Fibroblast of mammary gland (primary cell): ENCODE measurements at places on chromosomes 7 and 10.

- DNase-seq, result no peak
These were observed 82.2 kb downstream of the FZD1 start for GRCh38 chr7:91346426-91346825.

DNA sequence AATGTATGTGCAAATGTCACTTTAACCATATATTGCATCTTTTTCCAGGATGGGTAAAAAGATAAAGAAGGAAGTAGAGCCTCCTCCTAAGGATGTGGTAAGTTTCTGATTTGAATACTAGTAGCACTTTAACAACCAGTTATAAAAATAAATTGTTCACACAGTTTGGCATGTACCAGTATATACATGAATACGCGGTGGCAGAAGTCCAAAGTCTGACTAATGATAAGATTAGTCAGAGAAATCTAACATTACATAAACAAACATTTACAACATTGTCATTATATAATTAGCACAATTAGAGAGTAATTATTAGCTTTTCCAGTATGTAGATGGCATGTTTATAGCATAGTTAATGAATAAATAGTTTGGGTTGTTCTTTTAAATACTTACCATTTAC, 4.1 kb downstream of the ARMC3 start:
- peak; percentile 84 for DNase-seq

DNA sequence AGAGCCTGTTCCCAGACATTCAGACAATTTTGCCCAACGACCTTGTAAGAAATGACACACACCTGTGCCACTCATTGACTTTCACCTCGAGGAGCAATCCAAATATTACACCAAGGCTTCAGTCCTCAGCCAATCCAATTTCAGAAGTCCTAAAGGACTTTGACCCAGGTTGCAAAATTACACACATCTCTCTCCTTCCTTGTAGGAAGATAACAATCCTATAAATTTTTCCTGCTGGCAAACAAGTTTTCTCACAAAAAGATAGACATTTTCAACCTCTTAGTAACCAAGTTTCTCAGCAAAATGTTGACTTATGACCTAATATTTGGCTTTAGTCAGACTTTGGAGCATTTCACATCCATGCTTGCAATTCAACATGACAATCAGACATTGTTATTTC, 745.0 kb downstream of the GRID1 start:
- DNase-seq, result no peak

- no peak for DNase-seq
These were observed 5.8 kb downstream of the MTPN start for GRCh38 chr7:135971366-135971725.

DNA sequence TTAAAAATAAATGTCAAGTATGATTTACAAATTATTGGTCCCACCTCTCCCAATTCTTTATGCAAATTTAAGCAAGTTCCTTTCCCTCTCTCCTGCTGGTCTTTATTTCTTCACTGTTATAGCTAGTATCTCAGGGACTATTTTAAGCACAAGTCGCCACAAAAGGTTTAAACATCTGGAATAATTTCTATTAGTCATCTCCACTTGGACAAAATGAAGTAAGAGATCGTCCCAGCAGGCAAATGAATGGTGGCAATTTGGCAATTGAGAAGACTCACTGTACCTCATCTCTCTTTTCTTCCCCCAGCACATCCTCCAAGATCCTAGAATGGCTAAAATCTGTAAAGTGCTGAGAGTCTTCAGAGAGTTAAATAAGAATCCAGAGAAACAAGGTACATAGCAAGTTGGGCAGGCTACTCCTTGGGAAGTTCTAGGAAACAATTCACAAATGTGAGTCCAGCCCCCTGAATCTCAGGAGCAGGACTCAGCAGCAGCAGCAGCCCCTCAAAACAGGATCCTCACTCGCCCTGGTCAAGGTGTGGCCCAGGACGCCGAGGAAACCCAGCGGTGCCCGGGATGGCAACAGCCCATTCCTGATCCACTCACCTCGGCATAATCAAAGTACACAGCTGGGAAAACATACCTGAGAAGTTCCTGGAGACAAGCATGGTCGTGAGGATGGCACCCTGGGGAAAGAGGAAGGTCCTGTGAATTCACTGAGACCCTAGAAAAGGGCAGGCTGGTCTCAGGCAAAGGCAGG, 30.3 kb upstream of the NDST2 start:
- DNase-seq, result peak; percentile 79

- peak; percentile 6 for DNase-seq
These were observed 13.2 kb upstream of the TRA2A start for GRCh38 chr7:23544913-23545354.

GRCh38 chr7:29369909-29370488, 175.4 kb downstream of the CHN2 start:
- no peak for DNase-seq

DNA sequence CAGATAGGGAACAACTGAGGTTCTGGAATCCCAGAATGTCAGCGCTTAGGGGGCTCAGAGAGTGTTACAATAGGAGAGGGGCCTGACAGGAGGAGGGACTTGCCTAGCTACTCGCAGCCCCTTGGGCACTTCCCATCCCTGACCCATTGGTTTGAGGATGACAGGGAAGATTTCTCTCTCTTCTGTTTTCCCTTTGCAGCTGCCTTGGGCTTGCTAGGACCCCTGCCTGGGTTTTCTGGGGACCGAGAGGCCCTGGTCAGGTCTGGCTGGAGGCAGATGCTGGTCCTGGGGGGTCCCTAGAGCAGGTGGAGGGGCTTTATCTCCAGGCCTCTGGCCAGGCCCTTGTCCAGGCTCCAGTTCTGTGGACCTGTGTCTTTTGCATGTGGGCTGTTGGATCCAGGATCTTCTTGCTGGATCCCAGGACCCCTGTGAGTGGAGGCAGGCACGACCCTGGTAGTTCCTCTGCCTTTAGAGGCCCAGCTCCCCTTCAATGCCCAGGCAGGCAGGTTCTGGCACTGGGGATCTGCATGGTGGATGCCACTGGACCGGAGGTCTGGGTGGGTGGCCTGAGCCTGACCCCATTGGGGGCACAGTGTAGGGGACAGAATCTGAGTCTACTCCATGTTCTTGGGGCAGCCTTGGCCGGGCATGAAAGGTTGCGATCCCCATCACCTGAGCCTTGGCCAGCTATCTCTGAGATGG, 26.9 kb downstream of the RAMP3 start:
- DNase-seq, result no peak

DNA sequence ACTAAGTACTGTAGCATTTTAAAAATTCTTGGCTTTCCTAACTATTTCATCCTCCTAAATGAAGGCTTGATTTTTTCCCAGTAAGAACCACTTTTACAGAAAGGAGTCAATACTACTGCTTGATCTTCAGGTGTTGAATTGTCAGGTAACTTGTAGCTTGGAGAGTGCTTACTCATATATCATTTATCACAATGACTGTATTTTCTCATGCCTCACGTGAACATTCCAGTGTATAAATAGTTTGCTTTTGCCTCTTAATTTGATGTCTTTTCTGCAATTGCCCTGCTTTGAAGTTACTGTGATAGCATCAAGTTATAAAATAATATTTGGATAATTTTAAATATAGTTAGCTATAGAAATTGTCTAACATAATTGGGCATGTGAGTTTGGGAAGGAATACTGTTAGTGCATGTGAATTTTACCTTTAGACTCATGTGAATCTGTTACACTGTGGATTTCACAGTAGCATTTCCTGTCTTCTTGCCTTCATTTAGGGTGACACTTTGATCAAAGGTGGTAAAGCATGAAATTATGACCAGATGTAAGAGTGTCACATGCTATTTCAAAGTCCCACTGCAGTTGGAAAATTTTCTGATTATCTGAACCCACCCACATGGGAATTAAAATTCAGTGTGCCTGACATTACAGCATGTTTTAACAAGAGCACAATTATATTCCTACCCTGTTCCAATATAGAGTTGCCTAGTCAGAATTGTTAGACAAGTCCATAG, 962.8 kb downstream of the DNAJB9 start:
- no peak for DNase-seq

GRCh38 chr10:9149134-9149533, 1094.6 kb downstream of the GATA3 start:
- DNase-seq, result no peak

DNA sequence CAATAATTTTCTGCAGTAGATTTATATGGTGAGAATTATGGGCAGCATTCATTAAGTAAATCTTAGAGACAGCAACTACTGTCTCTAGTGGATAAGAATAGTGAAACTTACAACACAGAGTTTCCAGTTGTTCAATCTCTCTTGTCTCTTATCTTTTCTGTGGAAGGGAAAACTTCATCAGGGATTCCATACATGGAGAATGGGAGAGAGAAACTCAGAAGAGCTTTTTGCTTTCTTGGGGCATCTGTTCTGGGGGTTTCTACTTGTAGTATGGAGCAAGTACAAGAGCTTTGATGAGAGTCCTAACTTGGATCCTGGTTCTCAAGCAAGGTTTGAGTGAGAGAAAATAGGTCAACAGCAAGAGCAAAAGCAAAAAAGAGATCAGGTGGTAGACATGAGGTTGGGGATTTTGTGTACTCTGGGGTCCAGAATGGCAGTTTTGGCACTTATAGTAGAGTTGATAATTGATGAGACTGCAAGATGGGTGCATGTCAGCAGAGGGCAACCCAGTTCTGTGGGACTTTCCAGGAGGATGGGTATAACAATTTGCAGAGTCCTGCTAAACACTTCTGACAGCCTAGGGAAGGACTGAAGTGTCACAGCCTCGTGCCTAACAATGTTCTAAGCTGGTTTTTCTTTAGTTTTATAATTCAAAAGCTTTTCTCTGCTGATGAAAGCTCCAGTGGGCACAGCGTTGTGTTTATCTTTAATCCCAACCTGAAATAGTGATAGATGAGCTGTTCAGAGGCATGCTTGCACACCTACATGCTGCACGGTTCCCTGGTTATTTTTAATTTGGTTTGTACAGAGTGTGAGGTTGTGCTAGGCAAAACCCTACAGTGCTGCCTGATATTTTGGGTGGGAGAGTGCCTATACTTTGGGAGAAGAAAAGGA, 32.0 kb upstream of the STRIP2 start:
- DNase-seq, result peak; percentile 3

DNA sequence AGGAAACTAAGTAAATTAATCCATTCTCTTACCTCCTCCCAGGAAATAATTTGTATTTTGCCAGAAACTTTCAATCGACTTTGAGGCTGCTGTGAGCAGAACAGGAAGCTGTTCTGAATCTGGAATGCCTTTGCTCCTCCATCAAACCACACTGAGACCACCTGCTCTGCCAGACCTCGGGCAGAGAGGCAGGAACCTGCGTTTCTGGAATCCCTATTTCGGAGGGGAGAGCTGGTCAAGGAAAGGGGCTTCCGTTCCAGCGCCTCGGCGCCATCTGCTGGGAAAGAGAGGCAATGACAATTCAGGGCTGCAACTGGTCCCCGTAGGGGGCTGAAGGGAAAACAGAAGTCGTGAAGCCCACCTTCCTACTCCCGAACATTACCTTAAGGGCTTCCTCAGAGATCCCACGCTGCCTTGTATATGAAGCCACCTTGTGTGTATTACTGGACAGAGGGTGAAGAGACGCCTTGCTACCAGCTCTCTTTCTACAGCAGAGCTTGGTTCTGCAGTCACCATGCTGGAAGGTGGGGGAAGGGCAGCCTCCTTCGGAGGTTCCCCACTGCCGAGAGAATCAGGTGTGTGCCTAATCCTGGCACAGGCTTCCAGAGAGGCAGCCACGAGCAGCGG, 31.2 kb downstream of the ZNF467 start:
- peak; percentile 48 for DNase-seq

- DNase-seq, result no peak
These were observed 96.4 kb upstream of the DIP2C start for GRCh38 chr10:785861-786214.

- DNase-seq, result no peak
These were observed 151.1 kb upstream of the MKI67 start for GRCh38 chr10:128277267-128277840.

DNA sequence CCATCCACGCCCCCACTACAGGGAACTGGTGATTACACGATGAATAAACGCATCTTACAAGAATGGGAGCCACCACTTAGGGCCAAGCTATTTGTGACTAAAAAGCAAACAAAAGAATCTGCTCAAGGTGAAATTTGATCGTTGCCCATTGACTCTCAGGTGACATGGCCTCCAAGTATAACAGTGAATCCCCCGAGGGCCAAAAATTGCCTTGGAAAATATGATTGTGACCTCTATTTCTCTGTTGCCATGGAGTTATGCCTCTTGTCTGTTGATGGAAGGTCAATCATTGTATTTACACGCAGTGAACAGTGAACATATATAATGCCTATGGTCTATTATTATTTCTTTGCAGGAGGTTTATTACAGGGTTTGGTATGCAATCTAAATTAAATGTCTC, 282.3 kb downstream of the KLF6 start:
- no peak for DNase-seq

- peak; percentile 6 for DNase-seq
These were observed 54.4 kb downstream of the MTPAP start for GRCh38 chr10:30294476-30295240.

DNA sequence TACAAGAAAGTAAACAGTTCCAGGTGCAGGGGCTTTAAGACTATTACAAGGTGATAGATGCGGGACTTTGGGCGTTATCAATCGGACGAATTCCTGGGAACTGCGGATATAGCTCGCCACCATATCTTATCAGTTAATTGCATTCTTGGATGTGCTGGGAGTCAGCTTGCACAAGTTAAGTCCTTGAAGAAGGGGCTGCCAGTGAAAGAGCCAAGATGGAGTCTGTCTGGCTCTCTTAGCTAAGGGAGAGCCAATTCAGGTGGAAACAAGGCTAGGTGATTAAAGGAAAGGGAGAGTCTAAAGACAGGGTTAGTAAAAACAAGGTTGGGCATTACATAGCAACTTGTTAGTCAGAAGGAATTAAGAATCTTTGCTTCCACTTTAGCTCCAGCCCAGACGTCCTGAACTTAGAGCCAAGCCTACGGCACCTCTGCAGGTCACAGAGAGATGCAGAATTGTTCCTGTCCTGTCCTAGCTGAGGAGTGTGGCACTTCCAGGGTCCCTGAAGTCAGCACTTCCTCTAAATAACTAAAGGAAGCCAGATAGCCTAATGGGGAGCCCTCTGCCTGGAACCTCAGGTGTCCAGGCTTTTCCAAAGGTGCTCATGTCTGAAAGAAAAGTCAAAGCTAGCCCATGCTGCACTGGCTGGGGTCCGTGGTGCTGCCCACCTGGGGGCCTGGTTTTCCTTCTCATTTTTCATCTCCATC, 17.3 kb downstream of the ZC3HAV1 start:
- no peak for DNase-seq
